ENCODE measurements at places on chromosomes 12 and 14.

DNA sequence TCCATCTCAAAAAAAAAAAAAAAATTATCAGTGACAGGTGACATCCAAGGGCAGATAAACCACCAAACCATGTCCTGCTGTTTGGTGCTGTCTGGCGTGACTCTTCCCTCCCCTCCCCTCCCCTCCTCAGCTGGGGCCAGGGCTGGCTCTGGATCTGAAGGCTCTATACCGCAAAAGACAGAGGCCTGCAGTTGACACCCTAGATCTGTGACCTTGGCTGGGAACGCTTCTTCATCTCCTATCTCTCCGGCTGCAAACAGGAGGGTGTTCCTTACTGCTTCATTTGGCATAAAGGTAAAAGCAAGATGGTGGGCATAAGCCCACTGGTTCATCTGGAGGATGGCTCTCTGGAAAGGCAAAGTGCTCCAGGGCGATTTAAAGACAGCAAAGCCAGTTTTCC, 126.8 kb upstream of the PRMT8 start:
- no peak for DNase-seq

DNA sequence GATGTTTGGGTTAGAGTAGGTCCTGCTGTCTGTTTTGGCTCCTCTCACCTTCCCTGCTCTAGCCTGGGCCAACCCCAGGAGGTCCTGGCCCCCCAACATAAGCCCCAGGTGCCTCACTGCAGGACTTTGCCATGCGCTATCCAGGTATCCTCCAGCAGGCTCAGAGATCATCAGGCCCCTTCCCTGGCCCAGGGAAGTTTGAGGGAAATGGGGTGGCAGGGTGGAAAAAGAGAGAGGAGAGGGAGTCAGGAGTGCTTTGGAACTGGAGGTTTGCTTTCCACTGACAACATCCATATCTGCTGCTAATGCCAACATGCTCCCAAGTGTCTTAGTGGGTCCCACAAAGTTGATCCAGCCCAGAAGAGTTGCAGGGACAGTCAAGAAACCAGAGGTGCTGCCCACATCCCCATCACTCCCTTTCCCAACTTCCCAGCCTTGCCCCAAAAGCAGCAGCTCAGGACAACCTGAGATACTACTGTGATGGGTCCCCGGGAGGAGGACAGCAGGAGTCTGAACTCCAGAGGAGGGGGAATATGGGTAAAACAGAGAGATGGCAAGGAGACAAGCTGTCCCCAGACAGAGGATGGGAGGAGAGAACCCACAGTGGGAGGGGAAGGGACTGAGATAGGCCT, 677 bp downstream of the TNS2 start:
- no peak for DNase-seq

GRCh38 chr14:22884738-22885523, 1.9 kb downstream of the REM2 start:
- DNase-seq, result no peak

GRCh38 chr14:55980970-55981369, 137.2 kb upstream of the PELI2 start:
- no peak for DNase-seq

GRCh38 chr14:91300283-91300895, 55.9 kb upstream of the GPR68 start:
- DNase-seq, result no peak

- DNase-seq, result peak; percentile 76
Measured at GRCh38 chr12:93571365-93571924, 1.0 kb upstream of the SOCS2 start.

GRCh38 chr14:52703225-52703624, 3.8 kb upstream of the PSMC6 start:
- no peak for DNase-seq

GRCh38 chr14:102892651-102893050, 29.8 kb upstream of the AMN start:
- no peak for DNase-seq

DNA sequence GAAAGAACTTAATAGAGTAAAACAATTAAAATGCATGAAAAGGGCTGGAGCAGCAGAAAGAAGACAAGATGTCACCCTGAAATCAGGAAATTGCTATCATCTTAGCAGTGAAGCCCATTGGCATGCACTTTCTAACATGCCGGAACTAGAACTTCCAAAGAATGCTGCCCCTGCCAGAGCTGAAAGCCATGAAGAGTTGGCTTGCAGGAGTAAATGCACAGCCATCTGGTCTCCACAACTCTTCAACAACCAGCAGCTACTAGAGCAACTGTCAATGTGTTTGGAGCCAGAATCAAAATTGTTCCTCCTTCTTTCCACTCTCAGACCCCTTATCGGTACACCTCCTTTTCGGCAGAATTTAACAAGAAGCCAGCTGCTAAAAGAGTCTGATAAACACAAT, 414.1 kb downstream of the KCNH5 start:
- DNase-seq, result no peak

GRCh38 chr12:54378796-54379397, 5.6 kb downstream of the ZNF385A start:
- peak; percentile 88 for DNase-seq

DNA sequence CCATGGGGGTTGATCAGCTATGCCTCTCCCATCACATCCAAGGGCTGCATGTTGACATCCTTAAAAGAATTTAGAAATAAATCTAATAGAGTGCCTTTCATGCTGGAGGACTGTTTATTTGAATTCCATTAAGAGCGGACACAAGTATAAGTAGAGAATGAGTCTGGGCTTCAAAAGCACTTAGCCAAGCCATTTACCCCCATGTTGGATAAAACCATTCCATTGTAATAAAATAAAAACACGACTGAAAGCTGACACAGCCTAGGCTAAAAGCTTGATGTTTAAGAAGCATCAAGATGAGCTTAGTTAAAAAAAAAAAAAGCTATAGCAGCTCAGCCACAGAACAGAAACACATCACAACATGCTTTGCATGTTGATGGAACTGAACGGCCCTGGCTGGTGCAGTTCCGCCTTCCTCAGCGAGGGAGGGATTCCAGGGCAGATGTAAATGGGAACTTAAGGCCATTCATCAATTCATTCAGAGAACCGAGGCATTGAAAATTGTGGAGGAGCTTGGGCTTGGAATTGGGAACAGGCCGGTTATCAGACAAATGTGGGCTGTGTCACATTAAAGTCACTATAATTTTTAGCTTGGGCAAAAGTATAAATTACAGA, 41.2 kb downstream of the TMEM132D start:
- no peak for DNase-seq

- no peak for DNase-seq
Measured at GRCh38 chr14:98099527-98099926, 1172.5 kb downstream of the BCL11B start.

GRCh38 chr14:69376439-69376838, 21.7 kb downstream of the ERH start:
- DNase-seq, result no peak

GRCh38 chr12:7219599-7220243, 30.2 kb downstream of the PEX5 start:
- DNase-seq, result peak; percentile 47

DNA sequence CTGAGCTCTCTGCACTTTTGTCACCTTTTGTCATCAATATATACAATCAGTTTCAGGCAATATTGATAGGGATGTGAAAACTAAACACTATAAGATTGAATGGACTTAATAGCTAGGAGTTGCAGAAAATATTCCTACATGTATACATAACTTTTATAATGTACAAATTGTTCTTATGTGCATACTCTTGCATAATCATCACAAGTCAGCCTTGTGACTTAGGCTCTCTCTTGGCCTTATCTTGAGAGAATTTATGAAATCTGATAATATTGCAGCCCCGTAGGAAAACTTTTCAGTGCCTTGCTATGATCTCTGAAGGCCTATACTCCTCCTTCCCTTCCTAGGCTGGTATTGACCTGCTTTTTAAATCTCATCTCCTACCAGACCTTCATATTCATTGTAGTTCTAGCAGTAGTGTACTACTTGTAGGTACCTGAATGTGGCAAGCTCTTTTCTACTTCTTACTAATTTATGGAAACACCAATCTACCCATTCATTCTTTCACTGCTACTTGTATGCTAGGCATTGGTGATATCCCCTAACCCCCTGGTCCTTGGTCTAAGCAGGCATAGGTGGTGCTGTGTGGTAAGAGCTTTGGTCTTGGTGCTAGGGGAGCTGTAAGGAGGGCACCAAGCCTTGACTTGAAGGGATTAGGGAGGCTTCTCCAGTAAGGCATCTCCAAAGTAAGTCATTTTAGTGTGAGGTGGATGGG, 100.0 kb downstream of the PRKCH start:
- DNase-seq, result no peak

DNA sequence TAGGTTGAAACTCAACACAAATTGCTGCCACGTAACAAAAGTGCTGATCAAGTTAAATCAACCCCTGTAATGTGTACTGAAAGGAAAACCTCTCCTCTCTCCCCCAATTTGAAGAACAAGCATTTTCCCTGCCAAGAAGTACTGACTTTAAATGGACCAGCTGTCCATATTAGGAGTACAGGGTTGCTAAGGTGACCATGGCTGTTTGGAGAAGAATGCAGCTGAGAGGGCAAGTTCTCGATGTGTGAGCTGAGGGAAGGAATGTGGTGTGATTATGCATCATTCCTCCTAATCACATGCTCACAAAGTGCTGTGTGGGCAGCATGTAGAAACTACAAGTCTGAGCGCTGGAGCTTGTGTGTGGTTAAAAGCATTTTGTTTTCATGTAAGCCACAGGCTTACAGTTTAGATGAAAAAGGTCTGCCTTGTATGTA, 50.9 kb upstream of the CCT2 start:
- DNase-seq, result peak; percentile 71

DNA sequence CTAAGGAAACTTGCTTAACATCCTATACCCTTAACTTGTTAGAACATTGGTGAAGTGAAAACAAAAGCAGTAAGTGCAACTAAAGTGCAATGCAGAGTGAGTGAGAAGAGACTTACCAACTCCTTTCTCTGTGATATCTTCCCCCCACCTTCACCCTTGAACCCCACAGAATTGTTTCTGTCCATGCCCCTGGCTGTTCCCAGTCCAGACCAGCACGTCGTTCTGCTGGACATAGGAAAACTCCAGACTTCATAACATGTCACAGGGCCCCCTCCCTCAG, 91.9 kb downstream of the DAD1 start:
- no peak for DNase-seq

DNA sequence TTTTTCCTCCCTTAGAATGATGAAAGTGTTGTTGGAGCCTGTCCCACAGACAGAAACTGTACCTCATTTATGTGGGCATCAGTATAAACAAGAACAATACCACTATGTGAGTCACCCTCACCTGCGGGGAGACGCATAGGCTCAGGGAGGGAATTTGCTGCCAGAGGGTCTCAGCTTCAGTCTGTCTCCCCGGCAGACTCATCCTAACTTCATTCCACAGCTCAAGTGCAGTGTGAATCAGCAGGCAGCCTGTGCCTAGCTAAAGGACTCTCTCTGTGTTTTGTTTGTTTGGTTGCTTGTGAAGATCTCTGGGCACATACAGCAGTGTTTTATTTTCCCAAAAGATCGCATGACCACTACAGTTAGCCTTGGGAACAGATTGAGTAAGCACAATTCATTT, 98.9 kb downstream of the PRKCH start:
- peak; percentile 12 for DNase-seq

DNA sequence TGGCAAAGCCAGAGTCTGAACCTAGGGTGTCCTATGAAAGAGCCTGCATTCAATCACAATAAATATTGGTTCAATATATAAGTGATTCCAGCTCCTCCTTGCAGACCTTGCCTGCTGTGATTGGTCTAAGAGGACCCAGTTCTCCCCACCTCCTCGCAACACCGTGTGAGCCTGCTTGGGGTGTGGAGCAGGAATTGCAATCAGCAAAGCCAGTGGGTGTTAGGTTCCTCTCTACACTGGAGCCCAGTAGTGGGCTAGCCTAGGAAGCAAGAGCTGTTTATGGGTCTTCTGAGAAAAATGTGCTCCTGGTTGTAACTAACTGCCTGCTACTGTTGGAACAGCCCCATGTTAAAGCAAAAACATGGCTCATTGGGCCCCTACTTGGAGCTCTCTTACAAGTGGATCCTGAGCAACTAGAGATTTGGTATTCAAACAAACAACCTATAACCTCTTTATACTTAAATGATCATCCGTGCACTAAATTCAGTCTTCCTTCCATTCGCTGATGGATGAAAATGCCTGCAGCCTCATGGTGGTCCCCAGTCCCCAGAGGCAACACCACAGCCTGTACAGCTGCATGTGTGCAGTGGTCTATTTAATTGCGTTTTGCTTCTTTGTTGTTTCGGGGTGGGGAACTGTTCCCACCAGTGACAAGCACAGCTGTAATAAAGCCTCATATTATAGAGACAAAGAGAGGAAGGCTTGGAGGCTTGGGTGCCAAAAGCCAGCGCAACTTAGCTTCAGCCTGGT, 3.7 kb upstream of the SELPLG start:
- DNase-seq, result no peak

GRCh38 chr12:124384299-124384894, 89.5 kb downstream of the RFLNA start:
- no peak for DNase-seq

DNA sequence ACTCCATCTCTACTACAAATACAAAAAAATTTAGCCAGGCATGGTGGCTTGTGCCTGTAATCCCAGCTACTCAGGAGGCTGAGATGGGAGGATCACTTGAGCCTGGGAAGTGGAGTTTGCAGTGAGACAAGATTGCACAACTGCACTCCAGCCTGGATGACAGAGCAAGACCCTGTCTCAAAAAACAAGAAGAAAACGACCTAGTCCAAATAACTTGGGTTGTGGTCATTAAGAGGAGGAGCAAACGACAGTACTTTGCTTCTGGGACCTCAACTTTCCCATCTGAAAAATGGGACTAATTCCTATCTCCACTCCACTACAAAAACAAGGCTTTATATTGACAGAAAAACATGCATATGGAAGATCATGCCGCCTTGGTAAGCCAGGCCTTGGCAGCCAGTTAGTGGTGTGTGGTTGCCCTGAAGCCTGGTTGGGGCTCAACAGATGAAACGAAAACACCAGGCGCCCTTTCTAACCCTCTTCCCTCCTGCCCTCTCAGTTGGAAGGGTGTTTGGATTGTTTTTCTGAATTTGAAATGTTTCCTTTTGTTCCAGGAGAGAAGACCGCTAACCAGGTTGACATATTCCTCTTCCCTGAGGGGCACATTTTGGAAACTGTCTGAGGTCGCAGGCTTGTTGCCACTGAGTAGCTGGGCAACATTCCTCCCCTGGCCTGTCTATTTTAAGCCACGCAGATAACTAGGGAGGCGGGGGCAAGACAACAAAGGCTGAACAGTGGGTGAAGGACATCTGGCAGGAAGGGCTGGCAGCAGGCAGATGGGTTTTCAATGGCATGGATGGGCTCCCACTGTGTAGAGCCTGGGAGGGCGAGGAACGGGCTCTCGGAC, 13.7 kb upstream of the VPS37B start:
- DNase-seq, result no peak

- DNase-seq, result no peak
Measured at GRCh38 chr14:50087341-50088116, 28.8 kb downstream of the VCPKMT start.

DNA sequence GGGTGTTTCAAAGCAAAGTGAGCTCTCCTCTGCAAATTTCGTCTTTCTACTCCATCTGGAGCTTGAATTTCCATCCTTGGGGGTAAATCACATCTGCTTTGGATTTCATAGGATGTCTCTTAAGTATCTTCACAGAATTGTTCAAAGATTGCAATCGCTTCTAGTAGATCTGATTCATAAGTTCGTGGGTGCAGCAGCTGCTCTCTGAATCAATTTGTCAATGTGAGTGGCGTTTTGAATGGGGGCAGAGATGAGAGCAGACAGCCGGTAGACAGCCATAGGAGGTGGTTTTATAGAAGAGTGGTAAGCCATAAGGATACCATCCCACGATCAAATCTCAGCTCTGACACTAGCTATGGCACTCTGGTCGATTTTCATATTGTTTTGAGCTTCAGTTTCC, 146.0 kb upstream of the RPH3A start:
- no peak for DNase-seq

Measured in A549 (cell line).